ENCODE measurements at places on chromosomes 11 and 22.

GRCh38 chr11:108322666-108323065 is 99.8 kb downstream of the ATM start:
- DNase-seq = no peak

DNA sequence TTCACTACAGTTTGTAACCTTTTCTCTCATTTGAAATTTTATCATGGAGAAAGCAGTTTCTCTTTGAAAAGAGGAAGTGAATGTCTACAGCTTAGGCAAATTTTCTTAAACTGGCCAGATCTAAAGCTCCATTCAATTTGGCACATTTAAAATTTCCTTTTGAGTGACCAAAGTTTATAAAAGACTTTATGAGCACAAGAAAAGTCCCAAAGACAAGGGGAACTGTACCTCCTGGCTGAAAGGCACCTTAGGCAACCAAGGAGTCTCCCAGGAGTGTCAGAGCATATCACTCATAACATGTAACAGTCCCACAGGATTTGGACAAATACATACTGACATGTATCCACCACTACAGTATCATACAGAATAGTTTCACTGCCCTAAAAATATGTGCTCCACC is 41.3 kb downstream of the NARS2 start:
- no peak for DNase-seq

DNA sequence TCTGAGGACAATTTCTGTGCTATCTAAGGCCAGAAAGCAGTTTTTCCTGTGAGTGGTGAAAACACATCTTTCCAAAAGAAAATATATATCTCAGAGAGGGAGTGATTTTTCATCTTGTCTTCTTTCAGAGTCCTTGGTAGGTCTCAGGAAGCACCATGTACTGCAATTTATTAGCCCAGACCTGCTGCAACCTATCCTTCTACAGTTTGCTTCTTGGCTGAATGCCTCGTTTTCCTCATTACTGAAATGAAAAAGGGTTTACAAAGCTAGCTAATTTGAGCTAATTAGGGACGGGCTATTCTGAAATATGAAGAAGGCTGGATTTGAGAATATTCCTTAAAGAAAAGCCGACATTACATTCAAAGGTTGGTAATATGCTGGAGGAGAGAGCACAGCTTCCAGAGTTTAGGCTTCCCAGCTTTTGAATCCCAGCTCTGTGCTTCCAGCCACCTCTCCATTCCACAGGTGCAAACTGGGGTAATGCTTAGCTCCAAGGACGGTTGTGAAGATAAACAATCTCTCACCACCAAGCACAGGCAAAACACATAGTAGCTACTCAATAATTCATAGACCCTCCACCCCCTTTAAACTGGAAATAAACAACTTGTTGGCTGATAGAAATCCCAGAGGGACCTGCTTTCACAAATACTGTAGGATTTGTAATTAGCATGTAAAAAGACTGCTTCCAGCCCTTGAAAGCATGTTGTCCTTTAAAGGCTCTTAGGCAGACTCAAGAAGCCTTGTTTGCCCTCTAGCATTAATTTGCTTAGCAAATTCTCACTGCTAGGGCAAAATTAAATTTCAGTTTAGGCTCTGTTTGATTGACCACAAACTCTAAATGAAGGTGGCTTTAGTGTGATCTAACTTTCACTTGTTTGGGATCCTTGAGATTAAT is 24.5 kb upstream of the SESN3 start:
- DNase-seq = no peak

DNA sequence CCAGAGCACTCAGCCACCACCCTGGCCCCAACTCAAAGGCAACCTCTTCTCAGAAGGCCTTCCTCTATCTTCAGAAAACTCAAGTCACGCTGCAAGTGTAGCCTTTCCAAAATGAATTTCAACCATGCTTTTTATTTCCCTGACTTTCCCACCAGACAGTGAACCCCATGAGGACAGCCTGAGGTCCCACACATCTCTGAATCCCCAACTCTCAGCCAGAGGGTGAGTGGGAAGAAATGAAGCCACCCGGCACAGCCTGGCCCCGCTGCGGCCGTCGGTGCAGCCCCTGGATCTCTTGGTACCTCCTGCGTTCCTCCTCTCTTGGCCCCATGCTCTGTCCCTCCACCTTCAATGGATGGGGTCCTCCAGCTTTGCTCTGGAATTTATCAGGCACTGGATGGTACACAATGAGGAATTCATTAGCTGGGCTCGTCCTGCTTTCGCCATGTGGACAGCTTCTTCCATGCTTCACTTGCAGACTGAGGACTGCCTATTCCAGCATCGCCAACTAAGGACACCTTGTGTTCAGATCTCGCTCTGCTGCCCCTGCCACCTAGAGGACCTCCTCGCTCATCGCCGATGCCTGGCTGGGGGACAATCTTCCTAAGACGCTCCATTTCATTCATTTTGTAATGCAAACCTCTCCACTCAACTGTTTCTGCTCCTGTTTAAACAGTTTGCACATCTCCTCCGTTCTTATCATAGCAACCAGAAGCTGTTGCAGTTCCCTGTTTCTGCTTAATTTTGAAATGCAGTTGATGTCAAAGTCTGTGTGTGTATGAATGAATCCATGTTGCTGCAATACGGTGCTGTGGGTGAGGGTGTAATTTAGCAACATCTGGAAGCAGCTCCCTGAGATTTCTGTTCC is 672.1 kb downstream of the TBC1D22A start:
- DNase-seq = no peak

- DNase-seq = peak; percentile 57
Observed at GRCh38 chr11:77187776-77188632, 60.0 kb downstream of the MYO7A start.

GRCh38 chr11:135074397-135074998 is 662.5 kb upstream of the B3GAT1 start:
- no peak for DNase-seq

DNA sequence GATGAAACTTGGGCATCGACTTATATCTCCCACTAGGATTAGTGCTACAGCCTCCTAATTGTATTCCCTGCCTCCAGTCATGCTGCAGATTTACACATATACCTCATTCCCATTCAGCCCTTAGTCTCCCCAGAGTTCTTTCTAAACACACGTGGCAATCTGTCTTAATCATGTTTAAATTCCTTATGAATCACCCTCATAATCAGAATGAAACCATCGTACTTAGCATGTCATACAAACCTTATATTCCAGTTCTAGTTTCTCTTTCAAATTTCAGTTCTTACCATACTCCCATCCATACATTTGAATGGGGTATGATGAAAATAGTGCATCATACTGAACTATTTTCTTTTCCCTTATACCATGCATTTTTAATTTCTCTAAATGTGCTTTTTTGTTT is 6.0 kb upstream of the OR10A2 start:
- DNase-seq = no peak

DNA sequence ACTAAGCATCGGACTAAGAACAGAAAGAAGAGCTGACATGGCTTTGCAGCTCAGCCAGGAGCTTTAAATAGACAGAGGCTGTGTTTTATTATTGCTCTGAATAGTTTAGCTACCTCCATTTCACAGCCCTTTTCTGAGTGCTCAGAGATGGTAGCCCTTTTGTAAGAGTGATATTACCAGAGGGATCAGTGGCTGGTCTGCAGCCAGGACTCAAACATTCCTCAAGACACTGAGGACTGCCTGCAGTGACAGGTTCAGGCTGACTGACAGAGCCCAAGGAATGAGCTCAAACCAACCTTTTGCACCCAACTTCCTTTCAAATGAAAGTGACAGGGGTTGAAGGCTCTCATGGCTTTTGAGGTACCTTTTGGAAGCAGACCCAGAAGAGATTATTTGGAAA is 189.0 kb downstream of the DDX10 start:
- DNase-seq = no peak

- no peak for DNase-seq
Observed at GRCh38 chr11:64864473-64865285, 13.7 kb downstream of the EHD1 start.

- no peak for DNase-seq
Observed at GRCh38 chr22:38276166-38276565, 3.4 kb upstream of the TMEM184B start.

DNA sequence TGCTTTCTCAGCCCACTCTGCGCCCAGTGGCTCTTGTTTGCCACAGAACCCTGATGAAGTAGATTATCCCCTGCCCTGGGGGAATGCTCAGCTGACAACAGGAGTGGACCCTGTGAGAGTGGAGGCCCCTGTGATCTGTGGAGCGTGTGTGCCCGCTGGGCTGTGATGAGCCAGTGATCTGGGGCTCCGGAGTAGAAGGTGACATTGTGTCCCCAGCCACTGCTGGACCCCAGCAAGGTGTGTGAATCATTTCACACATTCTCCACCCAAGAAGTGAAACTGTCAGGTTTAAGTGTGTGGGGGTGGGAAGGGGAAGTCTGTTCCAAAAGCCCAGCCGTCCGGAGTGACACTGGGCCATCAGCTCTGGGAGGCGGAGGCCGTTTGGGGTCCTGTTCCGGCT is 33.1 kb upstream of the GRAMD4 start:
- no peak for DNase-seq

DNA sequence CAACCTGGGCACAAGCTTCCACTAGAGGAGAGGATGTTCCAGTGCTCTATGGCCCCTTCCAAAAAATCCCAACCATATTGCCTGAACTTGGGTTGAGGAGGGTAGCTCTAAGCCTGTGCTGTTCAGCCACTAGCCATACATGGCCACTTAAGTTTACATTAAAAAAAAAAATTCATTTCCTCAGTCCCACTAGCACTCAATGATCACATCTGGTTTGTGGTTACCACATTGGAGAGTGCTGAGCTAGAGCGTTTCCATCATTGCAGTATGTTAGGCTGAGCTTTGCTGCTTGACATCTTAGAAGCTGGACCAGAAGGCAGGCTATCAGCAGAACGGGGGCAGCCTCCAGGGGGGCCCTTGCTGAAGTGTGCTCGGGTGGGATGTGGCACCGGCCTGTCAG is 43.5 kb upstream of the CYP2D6 start:
- DNase-seq = no peak

GRCh38 chr11:69630017-69630416 is 10.9 kb upstream of the CCND1 start:
- no peak for DNase-seq

DNA sequence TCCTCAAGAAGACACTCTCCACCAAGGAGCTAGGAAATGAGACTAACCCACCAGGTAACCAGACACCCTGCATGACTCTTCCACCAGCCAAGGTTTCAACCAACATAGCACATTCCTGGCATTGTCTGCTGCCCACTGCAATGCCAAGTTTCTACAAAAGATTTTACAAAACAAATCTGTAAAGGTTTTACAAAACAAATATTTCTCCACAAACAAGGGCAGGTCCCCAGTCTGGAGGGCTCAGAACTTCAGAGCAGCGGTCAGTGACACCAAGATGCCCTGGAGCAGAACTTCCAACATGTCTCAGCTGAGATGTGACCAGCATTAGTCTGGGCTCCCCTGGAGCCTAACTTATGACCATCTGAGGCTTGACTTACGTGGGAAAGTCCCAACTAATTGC is 14.0 kb downstream of the GALNT18 start:
- DNase-seq = no peak

- DNase-seq = no peak
Observed at GRCh38 chr11:110828086-110828485, 115.8 kb upstream of the ARHGAP20 start.

DNA sequence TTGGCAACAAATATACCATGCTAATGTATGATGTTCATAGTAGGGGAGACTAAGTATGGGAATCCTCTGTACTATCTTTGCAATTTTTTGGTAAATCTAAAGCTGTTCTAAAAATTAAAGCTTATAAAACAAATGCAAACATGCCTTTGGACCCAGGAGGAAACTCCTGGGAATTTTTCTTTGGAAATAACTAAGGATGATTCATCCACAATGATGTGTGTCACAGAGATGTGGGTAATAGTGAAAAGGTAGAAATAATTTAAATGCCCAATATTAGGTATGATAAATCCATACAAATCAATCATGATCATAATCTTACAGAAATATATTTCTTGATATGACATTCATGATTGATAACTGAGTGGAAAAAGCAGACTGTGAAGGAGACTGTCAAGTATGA is 135.8 kb downstream of the TRIM44 start:
- no peak for DNase-seq

GRCh38 chr11:76661834-76662434 is 8.6 kb downstream of the LRRC32 start:
- DNase-seq = no peak

- DNase-seq = no peak
Observed at GRCh38 chr22:50199829-50200460, 866 bp upstream of the SELENOO start.

- DNase-seq = peak; percentile 53
Observed at GRCh38 chr11:72762641-72763304, 10.6 kb upstream of the ARAP1 start.

GRCh38 chr22:43014316-43014868 is 557 bp downstream of the PACSIN2 start:
- DNase-seq = peak; percentile 62

DNA sequence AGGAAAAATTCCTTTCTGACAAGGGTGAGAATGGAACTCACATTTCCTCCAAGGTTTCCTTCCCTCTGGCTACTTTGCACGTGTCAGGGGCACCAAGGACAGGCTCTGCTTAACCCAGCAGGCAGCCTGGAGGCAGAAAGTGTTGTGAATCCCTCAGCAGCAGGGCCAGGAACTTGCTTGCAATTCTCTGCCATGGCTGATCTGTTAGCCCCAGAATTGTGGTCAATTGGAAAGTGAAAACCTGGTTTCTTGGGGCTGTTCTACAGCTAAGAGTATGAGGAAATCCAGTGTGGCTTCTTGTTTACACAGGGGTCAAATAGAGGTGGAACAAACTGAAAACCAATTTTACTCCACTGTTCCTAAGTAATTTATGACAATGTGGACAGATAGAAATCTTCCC is 38.3 kb upstream of the CEP295 start:
- DNase-seq = no peak

DNA sequence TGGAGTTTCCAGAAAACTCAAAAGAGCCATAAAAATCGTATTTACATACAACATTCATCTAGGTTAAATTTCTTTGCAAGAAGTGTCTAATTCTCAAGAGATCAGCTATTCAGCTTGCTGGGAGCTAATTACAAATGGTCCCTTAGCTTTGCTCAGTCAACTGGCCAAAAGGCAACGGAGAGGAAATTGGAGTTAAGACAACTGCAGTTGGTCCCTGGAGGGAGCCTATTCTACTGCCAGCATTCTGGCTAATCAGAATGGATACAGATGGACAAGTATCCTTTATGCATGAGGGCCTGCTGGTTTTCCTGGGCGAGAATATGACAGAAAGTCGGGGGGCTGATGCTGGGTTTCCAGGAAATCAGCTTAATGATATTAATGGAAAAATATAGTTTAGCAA is 45.5 kb downstream of the KCNJ1 start:
- no peak for DNase-seq

All from CD4-positive, alpha-beta memory T cell (primary cell).